Breast epithelium (tissue), 4 donors: ENCODE measurements at places on chromosomes 3 and 15.

- DNase-seq = no peak
- H3K4me3 ChIP-seq = no peak overlapping the region
- no peak overlapping the region for H3K27ac ChIP-seq
- no peaks in the 10 kb centered on the region for H3K4me1 ChIP-seq
- peaks cover 7% of the 10 kb centered on the region for H3K27me3 ChIP-seq
- no peaks in the 10 kb centered on the region for H3K36me3 ChIP-seq
Measured at GRCh38 chr15:85865070-85865684, 70.5 kb upstream of the KLHL25 start.

- H3K4me1 ChIP-seq = no peaks in the 10 kb centered on the region
- no peak for DNase-seq
- H3K36me3 ChIP-seq = no peaks in the 10 kb centered on the region
- H3K27me3 ChIP-seq = no peaks in the 10 kb centered on the region
Measured at GRCh38 chr3:97721446-97721845, 43.1 kb upstream of the ARL6 start.

DNA sequence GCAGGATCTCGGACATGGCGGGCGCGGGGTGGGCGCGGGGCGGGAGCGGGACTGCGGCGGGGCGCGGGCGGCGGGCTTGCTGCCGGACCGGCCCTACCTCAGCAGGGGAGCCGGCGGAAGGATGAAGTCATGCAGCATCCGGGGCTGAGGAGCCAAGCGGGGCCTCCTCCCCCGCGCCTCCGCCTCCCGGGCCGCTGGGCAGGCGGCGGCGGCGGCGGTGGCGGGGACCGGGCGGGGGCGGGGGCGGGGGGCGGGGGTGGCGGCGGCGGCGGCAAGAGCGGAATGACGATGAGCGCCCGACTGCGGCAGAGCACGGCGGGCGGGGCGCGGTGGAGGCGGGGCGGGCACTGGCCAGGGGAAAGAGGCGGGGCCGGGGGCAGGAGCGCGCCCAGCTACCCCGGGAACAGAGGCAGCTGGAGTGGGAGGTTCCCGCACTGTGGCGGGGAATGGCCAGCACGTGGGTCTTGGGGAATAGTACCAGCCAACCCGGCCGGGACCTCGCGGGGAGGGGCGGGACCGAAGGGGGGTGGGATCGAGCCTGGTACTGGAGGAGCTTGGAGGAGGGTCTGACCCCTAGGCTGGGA is at the start of gene CAMK2N2:
Gene CAMK2N2 (minus strand): TSS at position 284 of the 584 bp plus-strand sequence. CDS start 268 bp downstream, at position 16.
- H3K27me3 ChIP-seq = peaks cover 16% of the 10 kb centered on the region
- no peak within 1 kb of the TSS for H3K27ac ChIP-seq
- DNase-seq = no peak

DNA sequence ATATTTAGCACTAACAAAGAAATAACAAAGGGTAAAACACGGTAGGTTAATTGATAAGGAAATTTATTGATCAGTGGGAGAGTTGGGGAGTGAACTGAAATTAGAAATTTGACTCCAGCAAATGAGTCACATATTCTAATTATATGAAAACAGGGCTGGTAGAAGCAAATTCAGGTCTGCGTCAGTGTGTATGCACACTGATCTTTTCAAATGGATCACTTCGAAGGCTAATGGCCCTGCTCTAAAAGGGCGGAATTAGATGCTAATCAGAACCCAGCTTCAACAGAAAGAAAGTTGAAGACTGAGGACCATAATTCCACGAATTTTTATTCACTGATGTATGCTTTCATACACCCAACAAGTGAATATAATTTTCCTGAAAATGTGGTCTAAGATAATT is 762.4 kb upstream of the DPPA4 start:
- no peaks in the 10 kb centered on the region for H3K27me3 ChIP-seq
- no peaks in the 10 kb centered on the region for H3K36me3 ChIP-seq
- no peaks in the 10 kb centered on the region for H3K4me1 ChIP-seq
- H3K4me3 ChIP-seq = no peak overlapping the region

DNA sequence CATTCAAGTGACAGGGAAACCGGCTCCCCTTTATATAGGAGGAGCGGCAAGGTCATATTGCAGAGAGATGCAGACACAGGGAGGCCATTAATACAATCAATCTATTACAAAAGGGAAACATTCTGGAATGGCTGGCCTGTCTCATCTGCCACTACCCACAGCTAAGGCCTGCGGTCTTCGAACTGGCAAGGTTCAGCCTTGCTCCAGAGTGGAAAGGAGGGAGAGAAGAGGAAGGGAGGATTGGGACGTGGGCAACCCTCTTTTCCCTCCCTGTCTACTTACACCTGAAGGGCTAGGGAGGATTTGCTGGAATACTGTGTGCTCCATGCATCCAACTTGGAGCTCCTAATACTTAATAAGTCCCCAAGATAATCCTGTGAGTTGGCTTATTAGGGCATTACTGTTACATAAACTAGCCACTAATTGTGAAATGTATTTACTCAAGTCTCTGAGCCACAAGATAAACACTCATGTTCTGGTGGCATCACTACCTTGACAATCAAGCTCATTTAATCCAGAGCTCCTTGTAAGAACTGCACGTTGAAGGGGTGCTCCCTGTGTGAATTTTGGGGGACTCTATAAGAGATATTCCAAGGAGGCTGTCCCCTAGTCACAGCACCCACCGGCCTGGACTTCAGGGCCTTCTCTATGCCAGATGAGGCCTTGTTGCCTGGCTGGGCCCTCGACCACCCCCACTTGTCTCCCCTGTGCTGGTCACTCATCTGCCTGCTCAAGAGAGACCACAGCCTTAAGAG is 19.7 kb upstream of the CCDC174 start:
- H3K4me3 ChIP-seq = no peak overlapping the region
- H3K36me3 ChIP-seq = no peaks in the 10 kb centered on the region
- H3K27me3 ChIP-seq = peaks cover 13% of the 10 kb centered on the region

- no peak overlapping the region for H3K4me3 ChIP-seq
- no peak for DNase-seq
- H3K27ac ChIP-seq = no peak overlapping the region
- no peaks in the 10 kb centered on the region for H3K36me3 ChIP-seq
- H3K27me3 ChIP-seq = no peaks in the 10 kb centered on the region
Measured at GRCh38 chr3:156509189-156510174, 45.4 kb downstream of the SSR3 start.

GRCh38 chr3:57958642-57959422 is 49.4 kb upstream of the FLNB start:
- no peaks in the 10 kb centered on the region for H3K36me3 ChIP-seq
- DNase-seq = no peak
- no peak overlapping the region for H3K4me3 ChIP-seq
- no peaks in the 10 kb centered on the region for H3K4me1 ChIP-seq
- no peaks in the 10 kb centered on the region for H3K27me3 ChIP-seq
- H3K27ac ChIP-seq = peak overlapping the region; percentile 48

DNA sequence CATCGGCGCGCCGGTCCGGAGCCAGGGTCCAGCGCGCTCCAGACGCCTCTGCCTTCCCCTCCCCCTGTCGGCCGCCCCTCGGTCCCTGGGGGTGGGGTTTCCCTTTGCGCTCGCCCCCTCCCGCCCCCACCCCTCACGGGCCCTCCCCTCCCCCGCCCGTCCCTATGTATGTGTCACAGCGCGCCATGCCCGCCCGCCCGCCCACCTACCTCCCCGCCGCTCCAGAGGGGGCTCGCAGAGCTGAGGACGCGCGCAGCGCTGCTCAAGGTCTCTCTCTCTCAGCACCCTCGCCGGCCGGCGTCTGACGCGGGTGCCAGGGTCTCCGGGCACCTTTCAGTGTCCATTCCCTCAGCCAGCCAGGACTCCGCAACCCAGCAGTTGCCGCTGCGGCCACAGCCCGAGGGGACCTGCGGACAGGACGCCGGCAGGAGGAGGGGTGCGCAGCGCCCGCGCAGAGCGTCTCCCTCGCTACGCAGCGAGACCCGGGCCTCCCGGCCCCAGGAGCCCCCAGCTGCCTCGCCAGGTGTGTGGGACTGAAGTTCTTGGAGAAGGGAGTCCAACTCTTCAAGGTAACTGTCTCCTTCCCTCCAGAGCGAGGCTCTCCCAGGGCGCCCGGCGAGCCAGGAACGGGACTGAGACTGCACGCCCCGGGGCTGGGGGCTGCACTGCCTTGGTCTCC is at the start of gene ACAN:
Gene ACAN (plus strand): TSS at position 196 of the 679 bp plus-strand sequence. CDS start 32,771 bp downstream, outside the sequence.
- no peaks in the 10 kb centered on the region for H3K36me3 ChIP-seq
- no peak within 1 kb of the TSS for H3K27ac ChIP-seq
- H3K4me1 ChIP-seq = no peaks in the 10 kb centered on the region
- no peaks in the 10 kb centered on the region for H3K27me3 ChIP-seq
